NCI-H510A (cell line): ENCODE measurements at places on chromosomes 12 and 14.

DNA sequence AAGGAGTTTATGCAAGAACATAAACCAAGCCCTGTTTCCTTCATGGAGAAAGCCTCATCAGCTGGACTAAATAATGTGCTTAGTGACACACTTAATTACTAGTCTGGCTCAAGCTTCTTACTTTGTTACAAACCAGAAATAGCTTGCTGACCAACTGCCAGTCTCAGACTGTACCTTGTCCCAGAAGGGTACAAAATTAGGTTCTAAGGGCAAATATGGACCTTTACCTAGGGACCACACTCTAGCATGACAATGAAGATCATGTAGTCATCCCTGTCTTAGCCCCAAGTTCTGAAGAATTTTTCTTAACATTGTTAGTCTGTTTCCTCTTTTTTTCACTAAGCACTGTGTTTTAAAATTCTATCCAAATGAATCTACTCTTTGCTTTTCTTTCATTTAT, 2.2 kb downstream of the AMN1 start:
- no peak for DNase-seq

DNA sequence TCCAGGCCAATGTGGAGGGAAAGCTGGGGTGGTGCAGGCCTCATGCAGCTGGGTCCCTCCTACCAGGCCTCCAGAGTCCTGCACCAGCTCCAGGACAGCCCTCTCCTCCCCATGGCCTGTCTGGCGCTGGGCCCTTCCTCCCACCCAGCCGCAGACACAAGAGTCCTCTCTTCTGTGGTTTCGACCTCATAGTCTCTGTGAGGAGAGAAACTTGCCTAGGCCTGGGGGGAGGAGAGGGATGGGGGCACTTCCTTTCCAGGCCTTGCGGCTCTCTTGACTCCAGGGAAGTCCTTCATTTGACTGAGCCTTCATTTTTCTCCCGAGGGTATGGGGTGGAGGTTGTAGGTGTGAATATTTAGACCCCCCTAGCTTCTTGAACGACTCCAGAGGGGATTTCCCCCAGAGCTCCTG, 2.3 kb downstream of the MMP14 start:
- DNase-seq, result no peak

GRCh38 chr12:42862055-42862454, 272.5 kb upstream of the PRICKLE1 start:
- no peak for DNase-seq

GRCh38 chr12:96513681-96514080, 24.3 kb downstream of the CFAP54 start:
- DNase-seq, result no peak

GRCh38 chr12:59372956-59373355, 222.9 kb upstream of the SLC16A7 start:
- DNase-seq, result no peak

DNA sequence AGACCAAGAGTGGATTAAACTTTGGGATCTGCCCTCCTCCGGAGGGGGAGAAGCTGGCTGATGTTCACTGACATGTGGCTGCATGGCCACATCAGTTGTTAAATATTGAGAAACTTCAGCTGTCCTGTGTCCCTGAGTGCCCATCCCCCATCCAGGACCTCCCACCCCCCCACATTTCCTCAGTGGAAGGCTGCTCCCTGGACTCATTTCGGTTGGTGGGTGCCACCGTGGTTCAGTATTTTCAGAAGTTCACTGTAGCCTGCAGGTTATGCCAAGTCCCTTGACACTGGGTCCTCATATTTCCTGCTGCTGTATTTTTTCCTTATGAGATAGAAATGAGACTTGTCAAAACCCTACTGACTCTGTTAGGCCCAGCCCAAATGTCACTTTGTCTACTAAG, 302.4 kb downstream of the CACNA1C start:
- no peak for DNase-seq

GRCh38 chr12:92988622-92989130, 59.6 kb upstream of the EEA1 start:
- DNase-seq, result no peak
